ENCODE measurements at places on chromosomes 16 and 17.

GRCh38 chr17:28381141-28381825 lies 9.8 kb downstream of the SARM1 start:
- no peak for DNase-seq

DNA sequence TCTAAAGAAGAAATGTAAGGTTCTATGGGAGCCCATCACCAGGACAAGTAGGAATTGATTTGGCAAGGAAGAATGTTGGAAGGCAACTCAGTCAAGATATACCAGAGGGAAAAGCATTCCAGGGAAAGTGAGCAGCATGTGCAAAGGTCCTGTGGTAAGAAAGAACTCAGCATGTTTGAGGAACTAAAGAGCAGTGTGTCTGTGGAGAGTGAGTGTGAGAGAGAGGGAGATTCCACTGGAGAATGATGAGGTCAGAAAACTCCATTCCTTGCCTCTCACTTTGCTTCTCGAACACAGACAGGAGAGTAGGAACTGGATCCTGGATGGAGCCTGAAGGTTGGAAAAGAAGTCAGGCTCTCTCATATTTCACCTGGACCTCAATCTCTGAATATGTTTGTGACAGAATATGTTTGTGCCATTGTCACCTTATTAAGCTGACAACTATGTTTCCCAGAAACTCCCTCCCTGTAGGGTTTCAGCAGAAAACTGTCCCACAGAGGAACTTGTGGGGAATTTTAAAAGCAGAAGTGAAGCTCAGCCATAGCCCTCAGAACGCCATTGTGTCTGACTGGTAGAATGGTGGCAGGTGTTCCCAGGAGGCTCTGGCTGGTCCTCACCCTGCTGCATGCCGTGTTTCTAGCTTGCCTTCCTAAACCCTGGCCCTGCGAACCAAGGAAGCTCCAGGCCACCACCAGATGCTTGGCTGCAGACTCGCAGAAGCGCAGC lies 382.4 kb upstream of the XYLT1 start:
- peak; percentile 3 for DNase-seq

GRCh38 chr16:13767215-13767614 lies 152.7 kb upstream of the ERCC4 start:
- DNase-seq: no peak

GRCh38 chr17:49592263-49592662 lies 16.6 kb downstream of the NXPH3 start:
- no peak for DNase-seq

DNA sequence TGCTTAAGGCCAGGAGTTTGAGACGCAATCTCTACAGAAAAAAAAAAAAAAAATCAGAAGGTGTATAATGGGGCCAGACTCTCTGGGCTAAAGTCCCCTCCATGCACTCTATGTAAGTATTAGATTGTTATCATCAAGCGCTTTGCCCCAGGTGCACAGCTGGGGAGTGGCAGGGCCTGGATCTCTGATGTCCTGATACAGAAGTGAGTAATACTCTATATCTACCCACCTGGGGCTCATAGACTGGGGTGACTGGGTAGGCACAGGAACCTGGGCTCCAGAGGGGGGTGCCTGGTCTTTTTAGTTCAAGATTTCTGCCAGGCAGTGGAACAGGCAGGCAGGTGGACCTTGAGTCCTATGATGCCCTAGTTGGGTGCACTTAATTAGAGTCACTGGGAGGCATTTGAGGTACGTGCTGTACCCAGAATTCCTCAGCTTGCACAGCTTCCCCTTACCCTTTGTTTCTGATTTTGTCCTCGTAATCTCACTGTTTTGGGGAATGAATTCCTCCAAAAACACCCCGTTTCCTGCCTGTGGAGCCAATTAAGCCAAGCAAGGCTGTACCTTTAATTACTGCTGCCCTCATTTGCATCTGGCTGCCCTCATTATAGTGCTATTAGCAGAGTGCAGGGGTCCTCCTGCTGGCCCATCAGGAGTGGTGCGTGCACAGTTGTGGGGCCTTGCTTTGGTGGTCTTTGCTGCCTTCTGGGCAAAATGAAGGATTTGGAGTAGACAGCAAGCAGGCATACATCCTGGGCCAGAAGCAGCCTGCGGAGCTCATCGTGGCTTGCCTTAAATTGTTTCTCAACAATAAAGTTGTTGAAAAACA lies 239.0 kb downstream of the SNX29 start:
- no peak for DNase-seq

GRCh38 chr17:81387100-81388090 lies 7.9 kb upstream of the BAHCC1 start:
- DNase-seq: peak; percentile 18

DNA sequence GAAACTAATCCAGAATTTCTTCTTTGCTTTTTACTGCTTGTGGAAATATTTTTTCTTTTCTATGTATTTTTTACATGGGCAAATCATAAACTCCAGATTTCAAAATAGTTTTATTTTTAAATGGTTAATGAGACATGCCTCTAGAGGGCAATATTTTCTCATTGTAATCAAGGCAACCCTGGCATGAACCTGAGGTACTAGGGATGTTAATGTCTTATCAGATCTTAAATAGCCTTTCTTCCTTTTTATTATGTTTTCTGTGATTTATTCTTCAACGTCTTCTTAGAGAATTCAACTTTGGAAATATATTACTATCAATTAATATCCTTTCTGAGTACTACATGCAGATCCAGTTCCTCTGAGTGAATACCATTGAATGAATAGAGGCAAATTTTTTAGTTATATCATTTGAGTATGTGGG lies 324.7 kb downstream of the BCAS3 start:
- DNase-seq: peak; percentile 48

DNA sequence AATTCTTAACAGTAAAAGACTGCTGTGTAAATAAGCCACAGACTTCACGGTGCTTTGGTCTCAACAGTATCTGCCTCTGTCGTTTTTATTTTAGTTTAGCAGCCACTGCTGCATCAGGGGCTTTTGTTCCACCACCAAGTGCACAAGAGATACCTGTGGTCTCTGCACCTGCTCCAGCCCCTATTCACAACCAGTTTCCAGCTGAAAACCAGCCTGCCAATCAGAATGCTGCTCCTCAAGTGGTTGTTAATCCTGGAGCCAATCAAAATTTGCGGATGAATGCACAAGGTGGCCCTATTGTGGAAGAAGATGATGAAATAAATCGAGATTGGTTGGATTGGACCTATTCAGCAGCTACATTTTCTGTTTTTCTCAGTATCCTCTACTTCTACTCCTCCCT lies 7.9 kb downstream of the HERPUD1 start:
- no peak for DNase-seq

DNA sequence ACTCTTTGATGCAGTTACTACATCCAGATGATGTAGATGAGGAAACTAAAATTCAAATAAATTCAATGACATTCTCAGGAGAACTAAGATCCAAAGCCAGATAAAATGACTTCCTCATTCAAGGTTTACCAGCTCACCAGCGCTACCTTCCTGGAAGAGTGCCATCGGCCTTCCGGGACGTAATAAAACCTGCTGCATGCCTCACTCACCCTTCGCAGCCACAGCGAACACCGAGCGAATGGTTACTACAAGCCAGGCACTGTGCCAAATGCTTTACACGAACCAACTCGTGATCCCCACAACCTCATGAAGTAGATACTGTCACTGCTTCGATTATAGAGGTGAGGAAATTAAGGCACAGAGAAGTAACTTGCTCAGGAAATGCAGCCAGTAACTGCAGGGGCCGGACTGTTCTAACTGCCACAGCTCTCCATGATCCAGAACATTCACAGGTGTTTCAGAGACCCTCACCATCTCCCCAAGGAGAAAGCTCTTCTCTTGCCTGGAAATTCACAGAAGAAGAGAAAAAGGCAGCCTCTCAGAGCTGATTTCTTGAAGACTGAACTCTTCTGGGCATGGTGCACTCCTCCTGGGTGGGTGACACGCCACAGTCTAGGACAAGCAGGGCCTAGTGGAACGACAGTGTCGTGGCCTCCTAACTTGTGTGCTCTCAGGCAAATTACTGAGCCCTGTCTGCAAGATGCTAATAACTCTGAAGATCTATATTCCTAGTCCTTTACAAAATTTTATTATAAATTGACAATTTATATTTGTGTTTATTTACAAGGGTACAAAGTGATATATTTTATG lies 46.8 kb downstream of the HIC1 start:
- no peak for DNase-seq

GRCh38 chr17:64777415-64778239 lies 115.5 kb upstream of the SMURF2 start:
- peak; percentile 46 for DNase-seq

- peak; percentile 89 for DNase-seq
These were observed 1.6 kb downstream of the PITPNC1 start for GRCh38 chr17:67378454-67379250.

- DNase-seq: no peak
These were observed 275.2 kb upstream of the SALL1 start for GRCh38 chr16:51426276-51426675.

DNA sequence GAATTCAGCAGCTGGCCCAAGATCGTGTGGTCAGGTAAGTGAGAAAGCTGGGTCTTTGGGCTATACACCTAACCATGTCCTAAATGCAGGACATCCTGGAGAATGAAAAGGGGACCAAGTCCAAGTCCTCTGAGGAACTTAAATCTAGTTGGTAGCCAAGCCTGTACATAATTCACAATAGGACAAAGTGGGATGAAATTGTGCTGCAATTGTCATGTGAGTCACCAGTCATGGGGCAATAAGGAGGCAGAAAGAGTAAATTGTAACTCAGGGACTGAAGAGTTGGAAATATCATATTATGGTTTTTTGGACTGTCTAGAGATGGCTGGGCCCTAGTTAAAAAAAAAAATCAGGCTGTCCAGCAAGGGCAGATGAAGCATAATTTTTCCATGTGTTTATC lies 202.6 kb downstream of the CYLD start:
- DNase-seq: no peak

- DNase-seq: no peak
These were observed 416 bp downstream of the METTL26 start for GRCh38 chr16:635573-636205.

GRCh38 chr17:77875881-77876509 lies 82.5 kb upstream of the TNRC6C start:
- peak; percentile 30 for DNase-seq

DNA sequence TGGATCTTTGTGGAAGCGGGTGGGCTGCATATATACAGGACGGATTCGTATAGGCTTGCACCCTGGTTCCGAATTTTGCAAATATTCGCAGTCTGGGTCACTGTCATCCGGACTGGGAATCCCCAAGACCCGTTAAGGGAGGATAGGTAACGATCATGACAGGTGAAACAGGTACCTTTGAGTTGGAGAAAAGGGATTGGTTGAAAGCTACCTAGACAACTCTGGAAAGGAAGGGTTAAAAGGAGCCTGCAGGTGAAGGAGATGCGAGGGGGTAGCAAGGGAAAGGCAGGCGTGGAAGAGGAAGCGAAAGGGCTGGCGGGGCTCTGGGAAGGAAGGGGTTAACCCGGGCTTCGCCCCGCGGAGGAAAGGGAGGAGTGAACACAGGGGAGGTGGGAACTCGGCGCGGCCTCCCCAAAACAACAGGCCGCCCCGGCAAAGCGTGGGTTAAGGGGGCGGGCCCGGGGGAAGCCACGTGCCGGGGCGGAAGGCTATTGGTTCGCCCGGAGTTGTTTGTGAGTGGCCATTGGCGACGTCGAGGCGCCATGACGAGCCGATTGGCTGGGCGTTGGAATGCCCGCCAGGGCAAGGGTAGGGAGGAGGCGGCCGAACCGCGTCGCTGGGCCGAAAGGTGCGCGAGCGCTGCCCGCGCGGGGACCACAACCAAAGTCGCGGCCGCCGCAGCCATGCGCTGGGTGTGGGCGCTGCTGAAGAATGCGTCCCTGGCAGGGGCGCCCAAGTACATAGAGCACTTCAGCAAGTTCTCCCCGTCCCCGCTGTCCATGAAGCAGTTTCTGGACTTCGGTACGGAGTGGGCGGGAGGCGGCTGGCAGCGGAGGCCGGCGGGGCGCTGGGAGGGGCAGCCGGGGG lies at the start of gene PDK2:
TSS of gene PDK2 (plus strand) at position 599 of the 867 bp plus-strand sequence. CDS start at position 684, 85 bp downstream.
- peak; percentile 96 for DNase-seq

GRCh38 chr17:72766761-72767356 lies 325.6 kb downstream of the SLC39A11 start:
- no peak for DNase-seq

DNA sequence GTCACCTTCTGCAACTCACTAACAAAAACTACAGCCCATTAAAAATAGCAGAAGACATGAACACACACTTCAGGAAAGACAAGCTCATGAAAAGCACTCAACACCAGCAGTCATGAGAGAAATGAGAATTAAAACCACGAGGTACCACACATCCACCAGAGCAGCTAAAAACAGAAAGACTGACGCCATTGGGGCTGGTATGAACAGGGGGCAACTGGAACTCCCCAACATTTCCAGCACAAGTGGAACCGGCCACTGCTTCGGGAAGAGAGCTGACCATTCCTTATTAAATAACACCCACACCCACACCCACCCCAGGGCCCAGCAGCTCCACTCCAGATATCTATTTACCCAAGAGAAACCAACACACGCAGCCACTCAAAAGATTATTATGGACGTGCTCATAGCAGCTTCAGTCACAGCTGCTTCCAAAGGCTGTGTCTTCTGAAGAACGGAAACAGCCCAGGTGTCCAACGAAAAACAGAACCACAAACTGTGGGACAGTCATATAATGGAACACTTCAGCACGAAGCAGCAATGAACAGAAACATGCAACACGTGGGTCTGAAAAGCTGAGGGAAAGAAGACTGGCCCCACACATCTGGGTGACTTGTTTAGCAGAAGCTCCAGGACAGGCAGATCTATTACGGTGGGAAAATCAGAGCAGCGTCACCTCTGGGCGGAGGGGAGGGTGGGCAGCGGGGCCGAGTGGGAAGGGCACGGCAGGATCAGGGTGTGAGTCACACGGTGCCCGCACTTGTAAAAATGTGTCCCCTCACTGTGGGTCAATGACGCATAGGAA lies 41.1 kb downstream of the KLHDC4 start:
- DNase-seq: peak; percentile 76

GRCh38 chr16:11125936-11126335 lies 130.1 kb downstream of the SOCS1 start:
- DNase-seq: no peak

GRCh38 chr17:48054238-48055185 lies 6.4 kb downstream of the NFE2L1 start:
- no peak for DNase-seq

- peak; percentile 28 for DNase-seq
These were observed 942 bp downstream of the LDAF1 start for GRCh38 chr16:21159281-21159951.

DNA sequence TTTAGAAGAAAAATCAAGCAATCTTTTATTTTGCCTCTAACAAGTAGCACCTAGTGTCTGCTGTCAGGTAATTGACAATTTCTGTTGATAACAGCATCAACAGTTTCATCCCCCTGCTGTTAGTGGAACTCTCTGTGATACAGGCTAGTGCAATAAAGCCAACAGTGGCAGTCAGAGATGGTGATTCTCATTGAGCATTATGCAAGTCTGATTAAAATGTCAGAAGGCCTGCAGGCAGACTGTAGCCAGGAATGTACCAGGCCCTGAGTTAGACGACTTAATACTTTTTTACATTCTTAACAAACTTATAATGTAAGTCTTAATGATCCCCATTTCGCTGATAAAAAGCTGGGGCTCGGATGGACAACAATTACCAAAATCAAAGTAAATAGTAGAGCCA lies 14.6 kb downstream of the CYLD start:
- DNase-seq: no peak

GRCh38 chr16:28062847-28063521 lies 530 bp downstream of the GSG1L start:
- no peak for DNase-seq
